ENCODE measurements at places on chromosomes 5 and 9.

DNA sequence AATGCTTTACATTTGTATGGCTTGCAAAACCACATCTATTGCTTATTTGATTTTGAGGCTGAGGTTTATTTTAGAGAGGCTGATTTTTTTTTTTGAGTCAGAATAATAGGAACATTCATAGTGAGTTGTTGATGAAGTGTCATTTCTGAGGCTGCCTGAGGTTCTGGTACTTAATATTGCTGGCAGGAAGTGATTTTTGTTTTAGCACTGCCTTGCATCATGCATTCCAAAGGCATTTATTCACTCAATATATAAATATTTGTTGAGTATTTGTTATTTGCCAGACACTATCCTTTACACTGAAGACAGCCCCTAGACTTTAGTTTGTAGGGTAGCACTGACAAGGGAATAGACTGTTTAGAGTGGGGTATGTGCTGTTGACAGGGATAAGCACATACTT lies 2.7 kb downstream of the RNF20 start:
- DNase-seq = no peak

- DNase-seq = no peak
Observed at GRCh38 chr5:37816883-37817282, 23.0 kb downstream of the GDNF start.

- DNase-seq = no peak
Observed at GRCh38 chr5:52740007-52740406, 47.7 kb upstream of the ITGA1 start.

DNA sequence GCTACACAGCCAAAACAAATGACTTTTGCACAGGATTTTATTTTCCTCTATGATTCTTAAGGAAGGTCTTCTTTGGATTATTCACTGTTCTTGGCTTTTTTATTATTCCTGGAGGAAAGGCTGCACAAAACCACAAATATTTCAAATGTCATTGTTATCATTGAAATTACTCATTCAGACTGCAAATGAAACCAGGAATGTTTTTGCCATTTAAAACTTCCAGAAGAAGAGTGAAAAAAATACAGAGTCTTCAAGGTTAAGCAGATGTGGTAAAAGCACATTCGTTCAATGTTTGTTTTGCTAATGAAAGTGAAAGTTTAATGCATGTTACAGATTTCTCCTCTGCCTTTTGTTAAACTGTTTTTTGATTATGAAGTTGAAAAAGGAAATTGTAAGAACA lies 238.2 kb downstream of the TLE4 start:
- DNase-seq = no peak

Measured in NCI-H1436 treated with DMSO at 0.1 percent for 48 hours (cell line).